OCI-LY7 (cell line): ENCODE measurements at places on chromosomes 5 and 9. TPM values are rescaled to one million over a fixed set of nuclear protein-coding genes. Genes with fewer than 3 reads are reported as not detected.

- no peak for DNase-seq
These were observed 64.9 kb downstream of the FAM170A start for GRCh38 chr5:119694284-119694683.

- DNase-seq, result peak; percentile 32
These were observed 94.9 kb downstream of the DENND1A start for GRCh38 chr9:123834889-123835562.

DNA sequence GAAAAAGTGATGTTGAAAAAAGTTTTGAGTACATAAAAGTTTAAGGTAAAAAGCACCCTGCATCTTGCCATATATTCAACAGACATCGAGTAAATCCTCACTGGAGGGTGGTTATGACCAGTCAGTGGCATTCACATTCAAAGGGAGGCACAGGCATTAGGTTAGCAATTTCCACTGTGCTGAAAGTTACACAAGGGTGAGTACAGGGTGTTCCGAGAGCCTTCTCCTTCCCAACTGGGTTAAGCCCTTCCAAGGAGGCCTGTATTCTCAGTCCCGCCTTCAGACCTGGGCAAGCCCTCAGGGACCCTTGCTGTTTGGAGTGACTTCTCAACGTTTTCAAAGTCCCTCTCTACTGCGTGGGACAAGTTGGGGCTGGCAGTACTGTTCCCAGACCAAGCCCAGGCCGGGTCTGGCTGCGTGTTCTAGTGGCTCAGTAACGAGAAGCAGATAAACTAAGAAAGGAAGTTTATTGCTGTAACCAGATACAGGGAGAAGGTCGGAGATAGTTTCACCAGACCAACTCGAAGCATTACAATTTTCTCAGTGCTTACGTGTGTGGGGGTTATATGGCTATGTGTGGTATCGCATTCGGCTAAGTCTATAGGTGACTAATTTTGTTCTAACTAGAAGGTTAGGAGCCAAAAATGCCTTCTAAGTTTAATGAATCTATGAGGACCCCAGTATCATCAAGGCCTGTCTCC lies 13.0 kb upstream of the SETX start:
- DNase-seq, result no peak

GRCh38 chr9:124347206-124347967 lies 67.9 kb downstream of the PSMB7 start:
- no peak for DNase-seq

DNA sequence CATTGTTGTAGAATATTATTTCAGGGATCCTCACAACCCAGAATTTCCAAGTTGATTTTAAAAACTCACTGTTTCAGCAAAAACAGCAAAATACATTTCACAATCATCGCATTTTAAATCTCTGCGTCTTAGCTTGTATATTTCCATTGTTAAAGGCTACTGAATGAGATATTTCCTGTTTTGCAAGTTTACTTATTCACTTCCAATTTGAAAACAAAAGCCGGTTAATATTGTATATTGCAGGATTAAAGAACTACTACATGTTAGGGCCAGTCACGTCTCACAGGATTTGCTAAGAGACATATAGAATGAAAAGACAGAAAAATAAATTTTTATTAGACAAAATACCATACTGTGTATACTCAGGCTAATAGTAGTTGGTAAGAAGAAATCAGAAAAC lies 395.9 kb upstream of the CDH9 start:
- DNase-seq, result no peak

DNA sequence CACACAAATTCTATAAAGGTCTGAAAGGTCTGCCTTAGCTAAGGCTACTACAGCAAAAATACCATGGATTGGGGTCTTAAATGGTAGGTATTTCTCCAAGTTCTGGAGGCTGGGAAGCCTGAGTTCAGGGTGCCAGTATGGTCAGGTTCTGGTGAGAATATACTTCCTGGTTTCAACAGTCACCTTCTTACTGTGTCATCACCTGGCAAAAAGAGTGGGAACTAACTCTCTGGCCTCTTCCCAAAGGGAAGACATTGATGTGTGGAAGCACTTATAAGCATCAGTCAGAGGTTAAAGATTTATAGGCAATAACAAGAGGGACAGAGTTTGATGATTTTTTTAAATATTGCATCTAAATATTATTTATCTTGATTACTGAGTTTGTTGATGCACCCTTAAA lies 53.0 kb downstream of the ZNF622 start:
- no peak for DNase-seq

GRCh38 chr5:9547122-9547947 lies 1.5 kb upstream of the SEMA5A start:
- DNase-seq, result no peak

DNA sequence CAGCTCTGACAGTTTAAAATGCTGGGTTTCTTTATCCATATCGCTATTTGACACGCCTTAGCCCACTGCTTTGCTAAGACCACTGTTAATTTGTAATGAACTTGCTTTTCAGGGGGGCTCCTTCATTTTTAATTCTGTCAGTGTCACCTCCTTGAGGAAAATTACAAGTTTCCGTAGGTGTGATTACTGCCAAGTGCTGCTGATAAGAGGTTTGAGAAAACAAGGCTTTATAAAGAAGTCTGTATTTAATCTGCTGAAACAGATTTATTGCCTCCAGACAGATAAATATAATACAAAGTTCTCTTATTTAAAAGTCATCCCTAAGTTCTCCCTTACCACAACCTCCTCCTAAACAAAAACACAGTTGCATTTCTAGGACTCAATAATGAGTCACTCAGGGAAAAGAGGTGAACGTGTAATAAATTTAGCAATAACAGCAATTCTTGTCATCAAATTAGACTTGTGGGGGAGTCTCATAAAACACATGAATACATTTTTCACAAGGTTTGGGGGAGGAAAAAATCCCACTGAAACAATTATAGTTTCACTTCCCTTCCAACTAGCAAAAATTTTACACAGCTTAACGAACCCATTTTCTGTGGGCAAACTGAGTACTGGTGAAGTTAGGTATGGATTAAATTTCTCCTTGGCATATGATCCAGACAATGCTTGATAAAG lies 72.8 kb downstream of the MAPKAP1 start:
- DNase-seq, result peak; percentile 33

GRCh38 chr5:119287547-119288111 lies 68.2 kb upstream of the TNFAIP8 start:
- no peak for DNase-seq

GRCh38 chr9:6630502-6631206 lies 14.9 kb downstream of the GLDC start:
- DNase-seq, result no peak

DNA sequence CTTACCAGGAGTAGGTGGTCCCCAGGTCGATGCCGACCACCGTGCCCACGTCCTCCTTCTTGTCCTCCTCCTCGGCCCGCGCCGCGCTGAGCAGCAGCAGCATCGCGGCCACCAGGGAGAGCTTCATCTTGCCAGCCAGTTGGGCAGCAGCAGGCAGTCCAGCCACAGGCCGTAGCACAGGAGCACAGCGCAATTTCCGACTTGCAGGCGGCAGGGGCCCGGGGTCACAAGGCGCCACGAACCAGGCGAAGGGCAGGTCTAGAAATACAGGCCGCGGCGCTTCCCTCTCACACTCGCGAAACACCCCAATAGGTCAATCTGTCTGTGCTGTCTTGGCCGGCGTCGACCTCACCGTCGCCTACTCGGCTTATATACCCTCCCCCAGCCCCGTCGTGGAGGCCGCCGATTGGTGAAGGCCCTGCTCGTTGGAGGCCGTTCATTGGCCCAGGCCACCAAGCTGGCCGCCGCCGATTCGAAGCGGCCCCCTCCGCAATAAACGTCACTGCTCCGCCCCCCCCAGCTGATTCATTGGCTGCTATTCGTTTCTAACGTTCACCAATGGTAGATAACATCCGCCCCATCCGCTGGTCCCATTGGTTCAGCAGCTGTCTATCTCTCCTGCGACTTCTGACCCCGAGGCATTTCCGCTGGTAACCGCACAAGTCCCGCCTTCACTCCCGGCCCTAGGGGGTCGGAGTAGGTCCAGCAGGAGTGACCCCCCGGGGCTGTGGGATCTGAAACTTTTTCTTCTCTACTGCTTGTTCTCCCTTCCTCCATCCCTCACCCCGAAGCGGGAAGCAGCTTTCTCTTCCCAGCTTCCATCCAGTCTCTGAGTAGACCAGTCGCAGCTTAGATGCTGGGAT lies at the start of gene HSPA5:
TSS of gene HSPA5 (minus strand) at position 344 of the 863 bp plus-strand sequence. CDS start at position 127, 217 bp downstream.
- peak; percentile 99 for DNase-seq

- DNase-seq, result no peak
These were observed 159.8 kb downstream of the COL23A1 start for GRCh38 chr5:178430186-178431062.

DNA sequence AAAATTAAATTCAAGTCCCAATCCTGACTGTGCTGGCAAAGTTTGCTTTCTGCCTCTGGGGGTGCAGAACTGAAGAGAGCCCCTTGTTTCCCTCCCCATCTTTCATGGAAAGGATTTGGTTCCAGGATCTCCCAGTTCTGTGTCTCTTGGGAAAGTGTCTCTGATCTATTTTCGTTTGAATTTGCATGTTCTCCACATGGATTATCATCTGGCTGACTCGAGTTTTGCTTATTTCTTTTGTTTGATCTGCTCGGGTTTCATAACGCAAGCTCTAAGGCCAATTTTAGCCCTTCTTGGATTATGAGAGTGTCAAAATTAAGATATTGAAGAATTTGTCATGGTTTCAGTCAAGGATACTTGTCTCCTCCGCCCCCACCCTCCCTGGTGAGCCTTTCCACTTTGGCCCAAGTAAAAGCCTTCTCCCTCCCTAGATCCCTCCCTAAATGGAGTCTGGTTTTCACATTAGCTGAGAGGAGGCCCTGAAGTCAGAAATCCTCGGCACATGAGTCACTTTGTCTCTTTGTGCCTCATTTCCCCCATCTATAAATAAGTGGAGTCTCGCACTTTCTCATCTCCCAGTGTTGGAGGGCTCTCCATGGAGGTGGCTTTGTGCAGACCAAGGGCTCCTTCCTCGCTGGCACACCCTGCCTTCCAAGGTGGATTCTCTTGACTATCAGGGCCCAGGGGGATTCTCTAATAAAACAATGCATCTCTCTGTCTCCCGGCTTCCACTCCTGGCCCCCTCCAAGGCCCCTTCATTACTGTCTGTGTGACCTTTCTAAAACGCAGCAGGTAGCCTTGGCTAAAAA lies 17.3 kb downstream of the ADRB2 start:
- DNase-seq, result no peak

GRCh38 chr5:32545102-32545800 lies 40.1 kb upstream of the SUB1 start:
- no peak for DNase-seq

GRCh38 chr9:86843206-86843605 lies 104.1 kb downstream of the GAS1 start:
- DNase-seq, result no peak

DNA sequence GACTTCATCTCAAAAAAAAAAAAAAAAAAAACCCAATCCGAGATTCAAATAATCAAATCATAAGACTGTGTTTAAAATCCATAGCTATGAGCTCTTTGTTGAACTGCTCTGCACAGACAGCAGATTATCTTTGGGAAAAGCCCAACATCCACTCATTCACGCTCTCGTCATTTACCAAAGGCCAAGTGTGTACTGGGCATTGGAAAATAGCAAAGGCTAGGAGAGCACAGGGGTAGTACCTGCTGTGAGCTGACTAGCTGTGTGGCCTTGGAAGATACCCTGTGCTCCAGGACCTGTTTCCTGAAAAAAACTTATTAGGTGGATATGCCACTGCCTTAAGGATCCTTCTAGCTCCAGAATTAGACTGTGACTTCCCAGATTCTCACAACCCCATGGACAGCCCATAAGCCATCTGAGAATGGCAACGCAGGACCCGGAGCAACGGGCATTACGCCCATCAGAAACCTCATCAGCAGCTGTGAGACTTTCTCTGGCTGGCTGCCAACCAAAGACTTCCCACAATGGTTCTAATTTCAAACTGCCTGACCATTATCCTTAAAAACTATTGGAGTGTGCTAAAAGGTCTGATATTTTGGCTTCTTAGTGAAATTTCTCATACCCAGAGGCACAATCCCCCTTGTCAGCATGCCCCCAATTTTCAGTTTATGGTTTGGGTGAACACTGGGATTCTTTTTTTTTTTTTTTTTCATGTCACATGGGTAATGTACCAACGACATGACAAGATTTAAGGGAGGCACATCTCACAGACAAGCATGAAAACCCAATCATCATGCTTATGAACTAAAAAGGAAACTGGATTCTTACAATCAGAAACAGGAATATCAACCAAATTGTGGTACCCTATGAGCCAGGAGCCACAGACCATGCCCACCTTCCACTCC lies 16.8 kb downstream of the SERINC5 start:
- no peak for DNase-seq

GRCh38 chr5:139930406-139930805 lies 112.7 kb downstream of the NRG2 start:
- DNase-seq, result no peak

DNA sequence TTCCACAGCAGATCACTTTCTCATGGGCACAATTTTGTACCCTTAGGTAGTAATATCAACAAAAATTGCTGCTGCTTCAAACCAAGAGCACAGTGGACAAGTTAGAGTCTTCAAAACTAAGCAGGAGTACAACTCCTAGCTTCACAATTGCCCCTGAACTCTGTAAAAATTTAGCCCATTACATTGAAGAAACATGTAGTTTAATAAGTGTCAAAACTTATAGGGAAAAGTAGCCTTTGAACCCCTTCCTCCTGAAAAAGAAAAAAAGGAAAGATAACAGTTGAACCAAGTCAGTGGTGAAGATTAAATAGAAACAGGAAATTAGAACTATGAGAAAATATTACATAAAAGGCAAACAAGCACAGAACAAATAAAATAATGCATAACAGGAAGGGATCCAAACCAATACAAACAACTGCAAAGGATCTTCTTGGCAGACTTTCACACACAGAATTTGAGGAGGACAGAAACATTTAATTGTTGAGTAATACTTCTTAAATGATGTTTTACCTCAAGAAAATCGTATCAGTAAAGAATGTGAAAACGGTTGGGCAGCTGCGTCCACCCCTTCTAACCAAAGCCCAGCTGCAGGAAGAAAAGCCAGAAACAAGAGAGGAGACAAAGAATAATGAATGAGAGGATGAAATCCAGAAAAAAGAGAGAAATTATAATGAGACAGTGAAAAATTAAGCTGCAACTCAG lies 636.0 kb downstream of the NR2F1-AS1 start:
- DNase-seq, result no peak

DNA sequence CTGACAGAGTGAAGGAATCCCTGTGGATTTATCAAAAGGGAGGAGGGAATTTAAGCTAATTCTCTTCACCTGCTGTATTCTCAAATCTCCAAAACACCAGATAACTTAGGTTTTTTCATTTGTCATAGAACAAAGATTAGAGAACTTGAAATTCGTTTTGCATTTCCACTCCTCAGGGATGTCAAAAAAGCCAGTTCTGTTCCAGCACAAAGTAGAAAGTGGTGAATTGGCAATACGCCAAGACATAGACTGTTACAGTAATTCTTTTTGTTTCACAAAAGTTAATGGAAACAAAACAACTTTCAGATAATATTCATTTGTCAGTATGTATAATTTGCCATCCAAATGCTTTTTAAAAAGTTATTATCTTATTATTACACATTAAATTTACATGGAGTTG lies 15.0 kb downstream of the S1PR3 start:
- no peak for DNase-seq

DNA sequence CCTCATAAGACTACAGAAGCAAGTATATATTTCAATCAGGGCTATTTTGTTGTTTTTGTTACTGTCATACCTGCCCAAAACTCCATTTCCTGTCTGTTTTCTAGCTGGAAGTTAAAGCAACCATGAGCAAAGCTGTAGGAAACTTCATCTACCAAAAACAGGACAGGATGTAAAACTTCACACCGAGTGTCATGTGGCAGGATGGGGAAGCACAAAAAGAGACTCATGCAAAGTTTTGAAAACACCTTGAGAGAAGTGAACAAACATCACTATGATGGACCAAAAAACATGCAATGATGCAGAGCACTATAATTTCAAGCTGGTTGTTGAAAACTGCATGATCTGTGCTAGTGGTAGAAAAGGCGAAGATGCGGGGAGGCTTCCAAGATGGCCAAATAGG lies 6.3 kb upstream of the GZMA start:
- no peak for DNase-seq

Gene LCN15
- total RNA-seq, result not detected in 2 replicates

Gene SLC6A3
- not detected in 2 replicates for total RNA-seq
